ENCODE measurements at places on chromosomes 3 and 15.

DNA sequence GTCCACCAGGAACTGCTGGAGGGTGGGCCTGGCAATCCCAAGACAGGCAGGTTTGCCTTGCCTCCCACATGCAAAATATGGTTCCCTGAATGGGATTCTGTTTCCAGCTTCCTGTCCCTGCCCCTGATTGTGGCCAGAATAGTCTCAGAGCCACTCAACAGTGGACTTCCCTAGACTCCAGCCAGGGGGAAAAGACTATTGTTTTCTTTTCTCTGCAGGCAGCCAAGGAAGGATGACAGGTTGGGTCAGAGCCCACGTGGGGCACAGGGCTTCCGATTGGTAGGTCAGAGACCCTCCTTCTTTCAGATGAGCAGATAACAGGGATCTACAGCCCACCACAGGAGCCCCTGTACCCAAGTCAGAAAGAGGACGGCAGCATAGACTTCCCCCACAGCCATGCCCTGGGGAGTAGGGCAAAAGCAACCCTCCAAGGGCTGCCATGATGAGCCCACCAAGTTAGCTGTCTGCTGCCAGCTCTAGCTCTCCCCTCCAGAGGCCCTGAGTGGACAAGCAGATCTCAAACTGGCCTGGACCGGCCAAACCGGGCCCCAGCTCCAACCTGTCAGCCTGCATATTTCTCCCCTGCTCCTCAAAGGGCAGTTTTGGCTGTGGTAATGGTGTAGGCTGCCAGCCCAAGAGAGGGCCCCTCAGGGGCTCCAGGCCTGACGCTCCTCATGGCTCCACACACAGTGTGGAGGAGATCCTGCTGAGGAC lies 6.4 kb downstream of the TLR9 start:
- DNase-seq, result no peak

DNA sequence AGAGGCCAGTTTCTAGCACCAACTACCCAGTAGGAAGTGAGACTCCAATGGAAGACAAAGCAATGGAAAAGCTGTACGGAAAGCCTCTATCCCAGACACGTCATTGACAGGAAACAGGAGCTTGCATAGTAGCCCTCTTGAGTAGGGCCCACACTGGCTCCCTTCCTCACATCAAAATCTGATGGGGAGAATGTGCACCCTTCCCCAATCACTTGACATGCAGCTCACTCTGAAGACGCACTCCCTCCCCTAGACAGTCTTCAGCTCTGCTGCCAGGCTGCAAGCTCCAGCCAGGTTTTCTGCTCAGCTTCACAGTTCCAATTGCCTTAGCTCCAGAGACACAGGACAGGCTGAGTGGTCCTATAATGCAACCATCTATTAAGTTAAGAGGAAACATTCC lies 567.8 kb downstream of the EPHB1 start:
- DNase-seq, result no peak

DNA sequence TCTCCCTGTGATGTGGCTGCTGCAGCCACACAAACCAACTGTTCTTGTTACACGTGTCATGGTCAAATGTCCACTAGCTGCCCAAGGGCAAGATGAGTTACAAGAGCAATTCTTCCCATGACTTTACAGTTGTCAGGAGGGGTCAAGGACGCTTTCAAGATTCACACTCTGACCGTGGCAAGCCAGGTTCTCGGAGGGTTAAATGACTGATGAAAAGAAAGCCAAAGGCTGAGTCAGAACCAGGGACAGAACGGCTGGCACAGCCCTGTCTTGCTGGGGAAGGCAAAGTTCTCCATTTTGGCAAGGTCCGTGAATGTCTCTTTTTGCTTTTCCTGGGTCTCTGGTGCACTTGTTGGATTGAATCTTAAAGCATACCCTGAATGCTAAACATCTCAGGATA lies 364.5 kb upstream of the ICE2 start:
- DNase-seq, result no peak

GRCh38 chr15:31472636-31473384 lies 146.2 kb downstream of the KLF13 start:
- DNase-seq, result peak; percentile 59

- DNase-seq, result no peak
Observed at GRCh38 chr3:55597641-55598040, 110.5 kb upstream of the WNT5A start.

- DNase-seq, result no peak
Observed at GRCh38 chr15:57440799-57441198, 64.5 kb downstream of the CGNL1 start.

GRCh38 chr15:93347986-93348385 lies 259.0 kb upstream of the RGMA start:
- no peak for DNase-seq

GRCh38 chr3:191627064-191627463 lies 166.1 kb downstream of the PYDC2 start:
- no peak for DNase-seq

DNA sequence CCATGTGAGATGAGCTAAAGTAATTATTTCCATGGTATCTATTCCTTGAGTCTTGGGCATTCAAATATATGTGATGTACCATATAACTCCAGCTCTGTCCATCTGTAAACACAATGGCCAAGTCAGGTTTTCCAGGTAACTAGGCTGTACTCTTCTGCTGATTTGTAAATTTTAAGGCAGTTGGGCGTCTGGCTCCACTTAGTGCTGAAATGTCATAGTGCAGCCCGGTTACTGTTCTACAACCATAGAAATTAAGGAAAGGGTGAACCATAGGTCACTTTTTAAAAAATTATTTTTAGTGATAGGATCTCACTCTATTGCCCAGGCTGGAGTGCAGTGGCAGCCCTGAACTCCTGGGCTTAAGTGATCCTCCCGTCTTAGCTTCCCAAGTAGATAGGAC lies 44.7 kb upstream of the GOLM2 start:
- no peak for DNase-seq

GRCh38 chr3:97264180-97264579 lies 449.8 kb downstream of the EPHA6 start:
- DNase-seq, result no peak

GRCh38 chr3:147222291-147222690 lies 184.1 kb downstream of the ZIC4 start:
- no peak for DNase-seq

- DNase-seq, result no peak
Observed at GRCh38 chr3:13771496-13771895, 108.4 kb downstream of the WNT7A start.

DNA sequence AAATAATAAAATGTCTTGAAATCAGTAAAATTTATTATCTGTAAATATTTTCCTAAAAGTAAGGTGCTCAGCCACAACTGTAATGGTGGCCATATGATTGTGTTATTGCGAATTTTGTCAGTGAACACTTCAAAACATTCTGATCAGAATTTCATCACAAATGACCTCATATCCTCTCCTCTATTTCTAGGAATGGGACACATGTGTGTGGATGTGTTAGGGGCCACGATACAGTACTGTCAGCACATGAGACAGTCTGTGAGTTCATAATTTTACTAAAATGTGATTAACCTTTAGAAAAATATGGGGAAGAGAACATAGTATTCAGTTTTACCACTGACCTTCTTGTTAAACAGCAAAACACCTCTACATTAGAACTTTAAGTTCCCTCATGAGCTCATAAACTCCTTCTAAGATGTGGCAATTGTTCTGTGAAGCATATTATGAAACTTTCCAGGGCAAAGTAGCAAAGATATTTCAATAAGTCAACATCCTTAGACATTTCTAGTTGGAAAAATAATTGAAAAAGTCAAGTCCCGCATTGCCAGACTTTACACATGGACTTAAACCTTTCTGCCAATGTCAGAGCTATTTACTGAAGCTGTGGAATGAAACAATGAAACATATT lies 158.2 kb upstream of the ABI3BP start:
- DNase-seq, result no peak

Data from stimulated activated naive CD8-positive, alpha-beta T cell treated with anti-CD3 and anti-CD28 coated beads, Interleukin-15, Interleukin-2, amounts not matched to agents 100 U/mL and 50 U/mL, for 24 hours (primary cell).